ENCODE measurements at places on chromosomes 5 and 9.
A peak's percentile ranks its signal among the peaks of the same experiment; 100 is the strongest.

DNA sequence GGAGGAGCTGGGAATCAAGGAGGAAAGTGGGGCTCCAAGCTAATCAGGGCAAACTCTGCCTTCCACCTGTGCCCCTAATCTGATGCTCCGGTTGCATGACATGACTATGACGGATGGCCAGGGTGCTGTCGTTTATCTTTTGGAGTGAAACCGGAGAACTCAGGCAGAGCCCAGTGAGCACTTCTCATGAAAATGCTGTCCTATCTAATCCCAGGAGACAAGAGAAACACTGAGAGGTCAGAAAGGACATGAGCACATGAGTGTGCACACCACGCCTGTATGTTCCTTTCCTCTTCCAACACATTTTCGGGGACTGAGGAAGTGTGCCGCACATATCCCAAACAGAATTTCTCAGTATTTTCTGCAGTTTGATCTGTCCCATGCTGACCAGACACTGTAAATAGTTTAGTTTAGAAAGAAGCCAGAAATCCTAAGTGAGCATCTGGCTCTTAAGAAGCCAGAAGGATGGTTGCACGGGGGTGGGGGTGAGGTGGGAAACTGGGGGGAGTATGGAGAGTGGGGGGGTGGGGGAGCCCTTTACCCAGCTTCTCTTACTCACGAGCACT, 217.1 kb downstream of the TSSK1B start:
- DNase-seq = no peak

GRCh38 chr9:136665111-136665703, 2.5 kb downstream of the EGFL7 start:
- no peak for DNase-seq

DNA sequence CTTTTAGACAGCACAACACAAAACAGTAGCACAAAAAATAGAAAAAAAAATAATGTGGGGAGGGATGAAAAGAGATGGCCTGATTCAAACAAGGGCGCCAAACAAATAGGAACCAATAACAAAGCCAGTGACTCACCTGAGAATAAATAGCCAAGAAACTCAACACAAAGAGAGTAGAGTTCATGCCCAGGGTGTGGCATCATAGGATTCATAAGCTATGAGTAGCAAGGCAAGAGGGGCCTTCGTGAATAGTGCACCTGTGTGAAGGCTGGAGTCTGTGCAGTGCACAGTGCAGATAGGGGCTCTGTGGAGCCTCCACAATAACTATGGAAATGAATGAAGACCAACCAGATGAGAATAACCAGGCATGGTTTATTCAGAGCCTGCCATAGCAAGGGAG, 541.7 kb downstream of the SPOCK1 start:
- DNase-seq = no peak

DNA sequence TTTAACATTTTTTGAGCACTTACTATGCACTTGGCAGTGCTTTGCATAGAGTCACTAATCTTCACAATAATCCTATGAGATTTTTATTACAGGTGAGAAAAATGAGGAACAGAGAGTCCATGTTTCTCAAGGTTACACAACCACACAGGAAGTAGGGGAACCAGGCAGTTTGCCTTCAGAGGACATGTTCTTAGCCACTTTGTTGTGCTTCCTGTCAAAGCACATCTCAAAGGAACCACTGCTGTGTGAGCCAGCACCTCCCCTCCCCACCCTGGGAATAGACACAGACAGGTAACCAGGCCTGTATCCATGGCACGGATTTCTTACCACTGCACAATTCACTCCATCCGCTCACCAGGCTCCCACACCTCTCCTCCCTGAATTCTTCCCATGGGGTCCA, 6.3 kb upstream of the DNAJB5 start:
- no peak for DNase-seq

GRCh38 chr5:174335682-174336364, 290.3 kb downstream of the NSG2 start:
- no peak for DNase-seq

DNA sequence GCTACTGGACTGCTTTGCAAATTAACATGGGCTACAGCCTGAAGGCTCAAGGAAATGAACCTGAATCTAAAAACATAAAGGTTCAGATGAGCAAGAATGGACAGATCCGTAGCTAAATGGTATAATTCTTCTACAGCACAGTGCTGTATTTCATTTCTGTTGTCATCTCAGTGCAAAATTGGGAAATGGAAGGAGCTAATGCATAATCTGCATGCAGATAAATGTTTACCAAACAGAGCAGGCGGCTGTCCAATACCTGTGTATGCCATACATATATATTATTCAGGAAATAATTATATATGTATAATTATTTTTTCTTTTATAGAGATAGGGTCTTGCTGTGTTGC, 4.3 kb upstream of the HSPA9 start:
- no peak for DNase-seq

DNA sequence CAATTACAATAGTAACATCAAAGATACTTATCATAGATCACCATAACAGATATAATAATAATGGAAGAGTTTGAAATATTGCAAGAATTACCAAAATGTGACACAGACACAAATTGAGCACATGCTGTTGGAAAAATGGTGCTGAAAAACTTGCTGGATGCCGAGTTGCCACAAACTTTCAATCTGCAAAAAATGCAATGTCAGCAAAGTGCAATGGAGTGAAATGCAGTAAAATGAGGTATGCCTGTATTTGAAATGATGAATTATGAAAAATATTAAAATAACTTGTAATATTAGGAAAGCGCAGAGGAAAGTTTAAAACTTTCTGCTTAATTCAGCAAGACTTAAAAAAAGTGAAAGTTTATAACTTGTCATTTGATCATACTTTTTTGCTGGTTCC, 12.0 kb upstream of the PCBD2 start:
- DNase-seq = no peak

DNA sequence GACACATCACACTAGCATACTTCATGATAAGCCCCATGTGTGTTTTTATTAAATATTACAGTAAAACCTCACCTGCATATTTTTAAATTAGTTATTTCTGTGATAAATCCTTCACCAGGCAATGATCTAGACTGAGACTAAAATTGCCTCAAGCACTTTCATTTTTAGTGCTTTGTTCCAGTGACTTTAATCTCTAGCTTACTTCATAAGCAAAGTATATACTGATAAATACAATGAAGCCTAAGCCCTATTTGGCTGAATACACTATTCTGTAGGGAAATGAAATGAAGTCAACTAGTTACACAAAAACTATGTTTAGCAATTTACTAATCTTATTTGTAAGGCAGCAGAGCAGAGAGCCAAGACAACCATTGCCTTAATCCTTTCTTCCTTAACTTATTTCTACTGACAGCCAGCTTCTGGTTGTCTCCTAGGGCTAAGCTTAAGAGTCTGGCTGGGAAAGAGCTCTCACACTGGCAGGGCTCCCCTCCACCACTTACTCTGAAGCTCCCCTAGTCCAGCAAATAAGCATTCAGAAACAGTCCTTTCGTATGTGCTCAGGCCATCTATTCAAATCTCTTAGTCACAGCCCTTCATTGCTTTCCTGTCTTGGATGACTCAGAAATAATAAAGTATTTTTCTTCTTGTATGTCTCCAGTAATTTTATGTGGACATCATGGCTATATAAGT, 31.4 kb upstream of the MTAP start:
- no peak for DNase-seq

GRCh38 chr5:146109379-146109778, 4.0 kb upstream of the PLAC8L1 start:
- DNase-seq = no peak

DNA sequence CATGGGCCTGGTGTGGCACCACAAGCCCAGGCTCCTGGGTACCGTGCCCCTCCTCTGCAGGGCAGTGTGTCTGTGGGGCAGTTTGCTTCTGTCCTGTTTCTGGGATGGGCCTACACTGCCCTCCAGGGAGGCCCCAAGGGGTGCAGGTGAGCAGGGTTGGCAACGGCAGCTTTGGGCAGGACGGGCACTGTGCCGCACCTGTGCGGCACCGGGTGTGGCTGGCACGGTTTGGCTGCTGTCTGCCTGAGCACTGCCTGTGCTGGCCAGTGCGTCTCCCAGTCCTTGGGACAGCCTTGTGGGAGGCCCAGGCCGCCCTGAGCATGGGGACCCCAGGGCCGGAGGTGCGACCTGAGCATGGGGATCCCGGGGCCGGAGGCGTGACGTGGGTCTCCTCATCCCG, 37.2 kb downstream of the RXRA start:
- no peak for DNase-seq

DNA sequence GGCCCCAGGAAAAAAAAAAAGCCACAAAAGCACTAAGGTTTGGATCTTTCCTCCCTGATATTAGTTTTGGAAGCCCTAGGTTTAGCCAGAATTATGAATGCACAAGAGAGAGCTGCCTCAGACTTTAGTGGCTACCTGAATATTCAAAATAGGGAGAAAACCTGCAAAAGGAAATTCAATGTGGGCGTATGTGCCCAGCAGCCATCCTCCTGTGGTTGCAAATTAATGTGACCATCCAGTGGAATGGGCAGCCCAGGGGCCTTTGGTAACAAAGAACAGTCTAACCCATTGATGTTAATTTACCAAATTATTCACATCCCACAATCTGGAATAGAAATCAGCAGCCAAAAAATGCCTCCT, 298.4 kb downstream of the CWC27 start:
- DNase-seq = no peak

DNA sequence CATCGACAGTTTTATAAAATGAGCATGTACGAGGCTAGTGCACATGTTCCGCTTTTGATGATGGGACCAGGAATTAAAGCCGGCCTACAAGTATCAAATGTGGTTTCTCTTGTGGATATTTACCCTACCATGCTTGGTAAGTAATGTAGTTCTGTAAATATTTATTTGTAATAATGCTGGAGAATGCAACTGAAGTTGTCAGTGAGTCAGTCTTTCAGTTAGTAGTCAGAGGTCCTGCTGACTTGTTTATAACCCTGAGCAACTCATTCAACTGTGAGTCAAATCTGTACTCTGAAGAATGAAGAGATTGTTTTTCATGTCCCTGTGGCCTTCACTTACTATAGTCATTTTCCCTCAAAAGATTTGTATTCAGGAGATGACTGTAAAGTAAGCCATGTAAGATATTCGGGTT, 28.4 kb upstream of the GPR150 start:
- no peak for DNase-seq

DNA sequence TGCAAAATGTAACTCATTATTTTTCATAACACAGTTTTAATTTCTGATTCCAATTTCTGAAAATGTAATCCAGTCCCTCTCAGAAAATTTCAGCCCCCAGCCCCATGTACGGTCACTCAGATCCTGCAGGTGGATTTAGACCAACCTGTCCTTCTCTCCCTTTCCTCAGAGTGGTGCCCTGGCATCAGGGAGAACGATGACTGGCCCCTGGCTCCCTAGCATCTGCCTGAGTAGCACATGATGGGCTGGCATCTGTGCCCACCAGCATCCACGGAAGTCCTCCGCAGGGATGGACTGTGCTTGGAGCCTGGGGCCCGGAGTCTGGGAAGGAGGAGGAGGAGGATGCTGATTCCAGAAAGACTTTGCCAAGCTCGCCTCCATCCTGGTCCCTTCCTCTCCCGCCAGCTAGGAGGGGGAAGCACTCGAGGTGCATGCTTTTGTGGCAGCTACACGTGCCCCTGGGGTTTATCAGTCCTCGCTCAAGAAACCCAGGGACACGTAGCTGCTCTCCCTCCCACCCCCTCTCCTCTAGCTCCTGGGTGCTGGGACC, 54.4 kb upstream of the RUFY1 start:
- DNase-seq = no peak

DNA sequence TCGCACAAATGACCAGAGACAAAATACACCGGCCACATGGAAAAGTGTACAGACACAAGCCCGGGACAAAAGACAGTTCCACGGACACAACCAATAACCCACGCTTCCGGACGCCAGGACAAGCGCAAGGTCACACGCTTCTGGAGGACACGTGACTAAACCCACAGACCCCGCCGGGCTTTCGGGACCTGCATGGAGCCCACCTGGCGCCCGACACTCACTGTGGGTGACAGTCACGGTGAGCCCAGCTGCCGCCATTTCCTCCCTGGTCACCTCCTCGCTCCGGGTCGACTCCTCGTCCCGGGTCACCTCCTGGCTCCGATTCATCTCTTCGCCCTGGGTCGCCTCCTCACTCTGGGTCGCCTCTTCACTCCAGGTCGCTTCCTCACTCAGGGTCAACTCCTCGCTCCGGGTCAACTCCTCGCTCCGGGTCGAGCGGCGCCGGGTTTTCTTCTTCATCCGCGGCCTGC, 470 bp downstream of the BAG1 start:
- DNase-seq = peak; percentile 87

DNA sequence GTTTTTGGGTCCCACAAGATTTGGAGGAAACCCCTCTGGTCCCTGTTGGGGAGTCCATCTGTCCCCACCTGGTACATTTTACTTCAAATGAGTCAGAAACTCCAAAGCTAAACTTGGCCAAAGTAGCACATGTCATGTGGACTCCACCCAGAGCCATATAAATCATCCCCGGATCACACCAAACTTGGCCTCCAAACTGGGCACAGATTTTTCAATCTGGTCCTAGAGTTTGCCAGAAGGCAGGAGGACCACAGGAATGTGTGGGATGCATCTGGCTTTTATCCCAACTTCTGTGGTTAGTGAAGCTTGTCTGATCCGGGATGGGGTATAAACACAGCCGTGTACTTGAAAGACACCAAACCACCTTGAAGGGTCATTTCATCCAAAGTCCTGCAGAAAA, 66.3 kb downstream of the MAT2B start:
- DNase-seq = no peak

DNA sequence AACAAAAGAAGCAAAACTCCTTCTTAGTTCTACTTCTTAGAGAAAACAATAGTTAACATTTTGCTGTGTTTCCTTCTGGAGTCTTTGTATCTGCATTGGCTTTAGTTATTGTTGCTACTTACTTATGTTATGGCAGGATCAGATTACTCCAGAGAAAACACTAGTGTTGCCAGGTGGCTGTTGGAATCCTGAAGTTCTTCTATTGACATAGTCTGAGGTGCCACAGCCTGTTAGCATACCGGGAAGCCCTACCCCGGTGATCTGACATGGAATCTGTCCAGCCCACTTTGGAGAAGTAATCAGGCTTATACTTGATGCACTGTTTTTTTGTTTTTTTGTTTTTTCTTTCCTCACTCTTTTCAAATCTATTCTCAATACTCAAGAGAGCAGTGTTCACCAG, 68.5 kb upstream of the CEP78 start:
- no peak for DNase-seq

- DNase-seq = no peak
Observed at GRCh38 chr5:155512329-155512728, 498.8 kb downstream of the KIF4B start.

DNA sequence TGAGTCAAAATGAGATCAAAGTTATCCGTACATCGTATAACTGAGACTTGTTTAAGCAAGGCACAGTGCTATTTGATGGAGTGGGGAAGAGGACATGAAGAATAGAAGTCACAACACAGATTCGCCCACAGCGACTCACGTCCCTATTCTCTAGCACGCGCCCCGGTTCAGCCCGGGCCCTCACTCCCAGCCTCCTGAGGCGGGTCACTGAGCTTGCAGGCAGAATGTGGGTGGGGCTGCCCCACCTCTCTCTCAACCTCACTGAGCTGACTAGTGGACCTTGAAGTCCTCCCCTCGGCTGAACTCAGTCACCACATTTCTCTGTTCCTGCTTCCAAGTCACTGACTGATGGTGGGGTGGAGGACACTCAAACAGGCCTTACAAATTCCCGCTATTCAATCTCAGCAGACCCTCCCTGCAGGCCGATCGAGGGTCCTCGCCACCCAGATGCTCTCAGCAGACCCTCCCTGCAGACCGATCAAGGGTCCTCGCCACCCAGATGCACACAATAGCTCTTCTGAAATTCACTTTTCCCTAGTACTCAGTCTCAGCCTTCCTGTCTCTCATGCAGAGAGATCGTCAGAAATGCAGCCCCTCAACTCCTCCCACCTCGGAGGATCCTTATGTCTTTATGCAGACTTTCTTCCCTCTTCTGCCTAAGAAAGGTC, 12.9 kb downstream of the GLDC start:
- no peak for DNase-seq
